ENCODE measurements at places on chromosomes 4 and X.

- DNase-seq, result peak; percentile 48
These were observed 321.3 kb downstream of the PTTG2 start for GRCh38 chr4:38281371-38282071.

DNA sequence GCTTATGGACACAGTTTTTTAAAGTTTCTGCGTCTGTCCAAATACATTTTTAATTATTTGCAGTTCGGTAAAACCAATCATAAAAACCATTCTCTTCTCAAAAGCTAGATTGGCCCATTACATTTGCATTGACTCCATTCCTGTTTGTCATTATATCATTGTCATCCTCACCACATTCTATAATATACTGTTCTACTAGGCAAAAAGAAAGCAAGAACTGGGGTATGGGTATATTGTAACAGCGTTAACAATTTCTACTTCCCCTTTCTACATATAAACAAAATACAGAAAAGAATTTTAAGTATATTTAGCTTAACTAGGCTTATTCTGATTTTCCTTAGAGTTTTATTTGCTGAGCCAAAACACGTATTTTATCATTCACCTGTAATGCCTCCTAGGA, 91.8 kb downstream of the RAP1GDS1 start:
- DNase-seq, result no peak

DNA sequence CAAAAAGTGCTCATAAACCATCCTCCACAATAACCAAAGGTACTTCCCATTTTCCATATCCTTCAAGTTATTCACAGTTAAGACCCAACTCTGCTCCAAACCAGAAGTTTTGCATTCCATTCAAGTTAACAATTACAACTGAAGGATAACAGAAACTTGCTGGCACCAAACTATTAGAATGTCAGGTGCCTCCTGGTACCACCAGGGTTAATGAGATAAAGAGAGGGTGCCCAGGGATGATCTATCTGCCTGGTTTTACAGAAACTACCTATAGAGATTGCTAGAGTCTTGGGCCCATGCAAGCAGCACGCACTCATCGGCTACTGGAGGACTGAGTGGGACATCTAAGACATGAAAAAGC, 114.6 kb downstream of the RBM47 start:
- peak; percentile 70 for DNase-seq

DNA sequence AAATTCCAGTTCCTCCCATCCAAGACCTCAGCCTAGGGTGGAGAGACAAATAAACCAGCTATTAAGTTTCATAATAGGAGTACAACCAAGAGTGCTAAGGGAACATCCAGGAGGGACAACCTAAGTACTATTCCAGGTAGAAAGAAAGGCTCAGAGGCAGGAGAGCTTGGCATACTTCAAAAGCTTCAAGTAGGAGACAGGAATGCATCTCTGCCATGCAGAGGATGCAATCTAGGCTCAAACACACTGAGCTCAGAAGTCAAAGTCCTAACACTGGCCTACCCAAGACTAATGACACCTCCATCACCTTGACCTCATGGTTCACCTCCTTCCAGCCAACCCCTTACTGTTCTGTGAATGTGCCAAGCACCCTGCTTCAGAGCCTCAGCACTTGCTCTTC, 8.1 kb downstream of the WDFY3 start:
- DNase-seq, result no peak

GRCh38 chr4:74228691-74229640, 71.0 kb downstream of the MTHFD2L start:
- DNase-seq, result peak; percentile 68

- DNase-seq, result peak; percentile 92
These were observed 13.3 kb upstream of the CD99 start for GRCh38 chrX:2677764-2678163.

GRCh38 chr4:185358514-185358913, 37.2 kb downstream of the LRP2BP start:
- no peak for DNase-seq

- no peak for DNase-seq
These were observed 54.9 kb downstream of the CASK start for GRCh38 chrX:41868392-41868977.

GRCh38 chrX:65589304-65589703, 54.7 kb upstream of the LAS1L start:
- no peak for DNase-seq

- peak; percentile 64 for DNase-seq
These were observed 36.8 kb upstream of the SH3RF1 start for GRCh38 chr4:169307576-169307975.

GRCh38 chr4:40881851-40882250, 132.1 kb downstream of the NSUN7 start:
- DNase-seq, result no peak

GRCh38 chr4:173176010-173176409, 7.4 kb downstream of the GALNT7 start:
- DNase-seq, result no peak

DNA sequence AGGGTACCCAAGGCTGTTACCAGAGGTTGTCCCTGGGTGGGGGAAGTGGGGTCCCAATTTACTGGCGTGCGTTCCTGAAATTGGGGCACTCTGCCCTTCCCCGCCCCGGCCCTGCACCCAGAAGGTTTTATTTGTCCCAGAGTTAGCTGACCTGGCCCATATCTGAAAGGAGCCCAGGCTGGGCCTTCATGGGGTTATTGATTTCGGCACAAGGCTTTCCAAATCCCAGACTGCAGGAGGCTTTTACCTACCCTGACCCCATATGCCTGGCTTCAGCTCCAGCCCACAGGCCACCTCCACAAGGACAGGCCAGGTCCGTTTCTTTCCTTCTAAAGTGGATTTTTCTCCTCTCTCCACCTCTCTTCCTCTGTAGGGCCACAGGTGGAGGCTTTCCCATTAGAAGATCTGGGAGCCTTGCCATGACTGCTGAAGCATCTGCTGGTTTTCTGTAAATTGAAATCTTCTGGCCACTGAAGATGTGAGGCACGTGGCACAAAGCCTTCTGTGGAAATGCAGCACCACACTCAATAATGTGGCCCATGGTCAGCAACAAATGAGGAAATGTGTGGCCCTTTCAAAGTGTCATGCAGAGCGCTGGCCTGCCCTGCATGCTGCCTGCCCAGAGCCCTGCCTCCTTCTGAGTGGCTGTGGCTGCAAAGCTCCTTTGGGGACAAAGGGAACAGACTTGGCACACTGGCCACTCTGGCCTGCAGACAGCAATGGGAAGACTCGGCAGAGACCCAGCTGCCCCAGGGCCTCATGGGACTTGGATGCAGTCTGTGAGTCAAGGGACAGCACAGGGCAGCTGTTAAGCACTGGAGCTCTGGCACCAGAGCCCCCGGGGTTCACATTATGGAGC, 43.1 kb upstream of the MTM1 start:
- no peak for DNase-seq

- no peak for DNase-seq
These were observed 92.7 kb downstream of the USP46 start for GRCh38 chr4:52566136-52567031.

- no peak for DNase-seq
These were observed 8.5 kb downstream of the EVC start for GRCh38 chr4:5719350-5720055.

GRCh38 chr4:102447413-102447812, 53.7 kb upstream of the NFKB1 start:
- no peak for DNase-seq

GRCh38 chr4:119059221-119059620, 76.4 kb upstream of the MYOZ2 start:
- DNase-seq, result no peak

- DNase-seq, result no peak
These were observed 5.1 kb upstream of the RPS3A start for GRCh38 chr4:151094290-151094751.

DNA sequence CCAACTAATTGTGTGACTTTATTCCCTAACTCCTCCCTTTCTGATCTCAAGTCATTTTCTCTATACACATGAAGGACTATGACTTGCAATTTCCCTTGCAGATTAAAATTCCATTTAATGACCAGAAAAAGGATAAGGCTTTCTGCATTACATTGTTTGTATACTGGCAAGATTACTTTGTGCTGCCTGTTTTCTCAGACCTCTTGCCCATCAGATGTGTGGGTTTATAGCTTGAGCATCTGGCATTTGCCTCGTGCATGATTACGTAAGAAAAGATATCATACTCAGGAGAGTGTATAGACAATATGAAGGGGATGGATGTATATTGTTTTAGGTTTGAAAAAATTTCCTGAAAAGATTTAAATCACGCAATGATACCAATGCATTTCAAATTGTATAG, 593.8 kb upstream of the SLIT2 start:
- DNase-seq, result no peak

DNA sequence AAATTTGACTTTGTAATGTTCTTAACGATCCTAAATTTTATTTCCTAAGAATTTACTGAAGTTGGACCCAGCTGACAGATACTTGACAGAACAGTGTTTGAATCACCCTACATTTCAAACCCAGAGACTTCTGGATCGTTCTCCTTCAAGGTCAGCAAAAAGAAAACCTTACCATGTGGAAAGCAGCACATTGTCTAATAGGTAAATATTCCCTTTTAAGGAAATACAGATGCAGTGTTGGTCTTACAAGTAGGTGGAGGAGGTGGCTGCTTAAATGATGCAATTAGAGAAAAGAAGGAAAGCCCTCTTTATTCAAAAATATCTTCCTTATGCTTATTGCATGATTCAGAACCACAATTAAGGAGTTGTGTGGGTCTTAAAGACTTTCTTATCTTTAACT, 73.5 kb downstream of the RS1 start:
- DNase-seq, result no peak

GRCh38 chr4:168618577-168619265, 121.9 kb downstream of the PALLD start:
- DNase-seq, result peak; percentile 56

DNA sequence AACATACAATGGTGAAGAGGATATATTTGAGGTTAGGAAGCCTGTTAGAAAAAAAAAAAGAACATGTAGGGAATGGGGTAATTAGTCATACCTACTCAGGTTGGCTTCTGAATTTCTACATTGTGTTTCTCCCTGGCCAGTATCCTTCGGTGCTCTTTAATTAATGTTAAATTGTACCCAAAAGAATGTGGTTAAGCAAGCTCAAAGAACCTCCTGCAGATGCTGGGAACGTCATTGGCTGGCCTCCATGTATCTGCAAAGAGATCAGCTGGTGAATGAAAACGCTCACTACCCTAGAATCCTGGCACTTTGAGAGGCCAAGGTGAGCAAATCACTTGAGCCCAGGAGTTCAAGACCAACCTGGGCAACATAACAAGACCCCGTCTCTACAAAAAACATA, 942.3 kb upstream of the PRKX start:
- peak; percentile 78 for DNase-seq

DNA sequence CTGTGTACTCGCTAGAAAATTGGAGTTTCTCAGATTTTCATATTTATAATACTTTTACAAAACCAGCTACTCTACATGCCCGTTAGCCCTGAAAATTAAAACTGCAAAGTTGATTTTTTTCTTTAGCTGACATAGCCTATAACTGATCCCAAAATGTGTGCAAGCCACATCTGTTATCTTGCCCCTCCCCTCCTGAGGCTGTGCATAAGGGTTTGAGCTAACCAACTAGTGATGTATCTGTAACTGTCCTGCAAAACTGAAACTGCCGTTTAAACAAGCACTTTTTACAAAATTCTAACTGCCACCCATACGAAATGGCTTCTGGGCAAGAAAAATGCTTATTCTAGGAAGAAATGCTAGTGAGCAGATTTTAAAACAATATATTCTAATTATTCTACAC, 59.1 kb downstream of the EDNRA start:
- DNase-seq, result no peak

DNA sequence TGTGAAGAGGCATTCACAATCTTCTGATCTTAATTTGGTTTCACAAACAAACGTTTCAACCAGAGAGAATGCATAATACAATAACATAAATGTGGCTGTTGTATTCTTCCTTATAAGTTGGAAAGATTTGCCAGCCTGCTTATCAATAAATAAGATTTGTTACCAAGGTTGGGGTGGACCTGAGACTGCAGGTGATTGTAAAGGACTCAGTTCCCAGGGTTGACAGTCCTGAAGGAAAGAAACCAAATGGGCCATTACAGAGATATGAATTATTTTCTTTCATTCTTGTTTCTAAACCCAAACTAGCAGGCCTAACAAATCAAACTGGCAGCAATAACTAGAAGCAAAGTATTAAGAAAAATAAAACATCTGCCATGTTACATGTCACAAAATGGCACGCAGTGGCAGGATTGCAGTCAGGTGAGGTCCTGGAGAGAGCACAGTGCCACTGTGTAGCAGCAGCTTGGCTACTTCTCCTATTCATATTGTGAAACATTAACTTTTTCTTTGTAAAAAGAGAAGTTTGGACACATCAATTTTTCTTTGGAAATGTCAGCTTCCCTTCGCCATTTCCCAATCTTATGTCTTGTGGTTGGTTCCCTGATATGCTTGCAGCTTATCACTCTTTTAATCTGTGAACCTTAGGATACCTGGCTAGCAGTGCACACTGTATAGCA, 133.8 kb upstream of the EMCN start:
- DNase-seq, result no peak

DNA sequence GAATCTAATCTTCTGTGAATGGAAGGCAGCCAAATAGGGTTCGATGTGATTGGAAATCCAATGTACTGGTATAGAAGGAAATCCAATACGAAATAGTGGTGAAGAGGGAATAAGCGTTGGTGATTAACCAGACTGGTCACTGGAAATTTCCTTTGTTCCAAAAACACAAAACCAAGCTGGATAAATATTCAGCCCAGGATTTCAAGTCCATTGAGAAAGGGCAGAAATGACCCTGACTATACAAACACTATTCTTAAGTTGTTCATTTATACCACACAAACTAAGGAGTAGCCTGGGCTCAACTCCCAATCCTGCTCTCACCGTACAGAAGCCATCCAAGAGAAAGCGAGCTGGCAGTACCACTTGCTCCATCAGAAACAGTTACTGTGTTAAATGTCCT, 32.2 kb downstream of the PCDH19 start:
- DNase-seq, result no peak

DNA sequence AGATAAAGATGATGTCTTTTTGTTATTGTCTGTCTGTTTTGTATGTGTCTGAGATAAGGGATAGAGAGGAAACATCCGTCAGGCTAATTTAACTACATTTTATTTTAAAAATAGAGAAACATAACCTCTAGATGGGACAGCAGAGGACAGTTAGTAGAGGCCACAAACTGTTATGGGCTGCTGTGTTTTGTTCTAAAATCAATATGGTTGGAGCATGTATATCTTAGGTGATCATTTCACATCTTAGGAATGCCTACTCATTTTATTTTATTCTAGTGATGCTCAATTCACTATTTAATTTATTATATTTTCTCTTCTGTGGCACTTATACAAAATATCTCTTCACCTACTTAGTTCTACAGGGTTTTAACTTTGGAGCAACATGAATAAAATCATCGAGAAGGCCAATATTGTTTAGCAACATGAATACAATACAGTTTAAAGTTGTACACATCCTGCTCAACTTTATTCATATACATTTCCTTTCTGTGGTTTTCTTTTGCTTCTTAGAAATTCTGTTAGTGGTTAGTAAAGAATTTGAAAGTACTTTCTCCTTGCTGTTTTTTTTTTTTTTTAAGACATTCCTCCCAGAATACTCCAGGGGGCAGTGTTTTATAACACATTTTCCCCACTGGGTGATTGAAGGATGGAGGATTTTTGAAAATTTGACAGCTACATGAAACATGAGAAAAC, 392.9 kb downstream of the UNC5C start:
- DNase-seq, result peak; percentile 43
